ENCODE measurements at places on chromosomes 1 and 21.

DNA sequence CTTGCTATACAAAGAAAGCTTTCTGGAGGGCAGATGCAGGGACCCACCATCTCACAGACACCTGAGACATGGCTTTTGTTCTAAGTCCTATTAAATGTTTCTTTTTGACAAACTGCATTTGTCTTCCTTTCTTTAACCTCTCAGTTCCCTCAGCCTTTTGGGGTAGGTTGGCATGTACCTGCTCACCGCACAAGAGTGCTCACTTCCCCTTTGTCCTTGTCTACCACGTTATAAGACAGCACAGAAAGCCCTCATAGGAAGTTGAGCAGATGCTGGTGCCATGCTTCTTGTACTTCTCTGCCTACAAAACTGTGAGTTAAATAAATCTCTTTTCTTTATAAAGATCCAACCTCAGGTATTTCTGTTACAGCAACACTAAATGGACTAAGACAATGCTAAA lies 31.9 kb upstream of the RGS21 start:
- DNase-seq, result no peak

DNA sequence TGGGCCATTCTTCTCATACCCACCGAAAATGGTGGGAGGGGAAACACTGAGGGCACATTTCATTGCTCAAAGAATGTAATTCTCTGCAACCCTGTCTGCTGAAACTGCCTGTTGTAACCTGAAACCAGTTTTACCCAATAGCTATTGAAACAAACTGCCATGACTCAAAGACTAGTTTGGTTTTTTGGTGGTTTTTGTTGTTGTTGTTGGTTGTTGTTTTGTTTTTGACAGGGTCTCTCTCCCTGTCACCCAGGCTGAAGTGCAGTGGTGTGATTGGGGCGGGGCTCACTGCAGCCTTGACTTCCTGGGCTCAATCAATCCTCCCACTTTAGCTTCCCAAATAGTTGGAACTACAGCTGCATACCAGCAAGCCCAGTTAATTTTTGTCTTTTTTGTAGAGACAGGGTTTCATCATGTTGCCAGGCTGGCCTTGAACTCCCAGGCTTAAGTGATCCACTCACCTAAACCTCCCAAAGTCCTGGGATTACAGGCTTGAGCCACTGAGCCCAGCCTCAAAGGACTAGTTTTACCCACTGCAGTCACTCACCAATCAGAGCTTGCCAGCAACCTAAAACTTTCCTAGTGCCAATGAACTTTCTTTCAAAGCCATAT lies 2.1 kb upstream of the IPP start:
- DNase-seq, result no peak

DNA sequence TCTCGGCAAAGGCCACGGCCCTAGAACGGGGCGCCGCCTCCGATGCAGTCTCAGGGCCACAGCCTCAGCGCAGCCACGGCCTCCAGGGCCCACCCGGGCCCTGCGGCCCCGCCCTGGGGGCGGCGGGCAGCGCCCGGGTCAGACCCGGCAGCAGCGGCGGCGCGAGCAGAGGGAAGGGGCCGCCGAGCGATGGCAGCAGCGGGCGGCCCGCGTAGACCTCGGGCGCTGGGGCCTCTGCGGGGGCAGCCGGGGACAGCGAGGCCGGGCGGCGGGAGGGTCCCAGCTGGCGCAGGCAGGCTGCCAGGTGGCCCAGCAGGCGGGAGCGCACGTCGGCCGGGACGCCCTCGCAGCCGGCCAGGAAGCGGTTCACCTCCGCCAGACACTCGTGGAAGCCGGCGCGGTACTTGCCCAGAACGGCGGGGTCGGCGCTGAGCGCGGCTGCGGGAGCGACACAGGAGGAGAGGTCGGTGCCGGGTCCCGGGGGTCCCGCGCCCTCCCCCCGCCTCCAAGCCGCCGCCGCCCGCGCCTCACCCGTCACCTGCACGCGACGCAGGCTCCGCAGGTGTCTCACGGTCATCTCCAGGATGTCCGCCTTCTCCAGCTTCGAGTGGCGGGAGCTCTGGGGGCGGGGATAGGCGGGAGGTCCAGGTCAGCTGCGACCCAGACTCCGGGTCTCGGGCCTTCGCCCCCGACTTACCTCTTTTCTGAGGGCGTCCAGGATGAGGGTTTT lies 737 bp downstream of the HES4 start:
- peak; percentile 15 for DNase-seq

GRCh38 chr1:70387507-70387906 lies 23.6 kb upstream of the CTH start:
- DNase-seq, result no peak

DNA sequence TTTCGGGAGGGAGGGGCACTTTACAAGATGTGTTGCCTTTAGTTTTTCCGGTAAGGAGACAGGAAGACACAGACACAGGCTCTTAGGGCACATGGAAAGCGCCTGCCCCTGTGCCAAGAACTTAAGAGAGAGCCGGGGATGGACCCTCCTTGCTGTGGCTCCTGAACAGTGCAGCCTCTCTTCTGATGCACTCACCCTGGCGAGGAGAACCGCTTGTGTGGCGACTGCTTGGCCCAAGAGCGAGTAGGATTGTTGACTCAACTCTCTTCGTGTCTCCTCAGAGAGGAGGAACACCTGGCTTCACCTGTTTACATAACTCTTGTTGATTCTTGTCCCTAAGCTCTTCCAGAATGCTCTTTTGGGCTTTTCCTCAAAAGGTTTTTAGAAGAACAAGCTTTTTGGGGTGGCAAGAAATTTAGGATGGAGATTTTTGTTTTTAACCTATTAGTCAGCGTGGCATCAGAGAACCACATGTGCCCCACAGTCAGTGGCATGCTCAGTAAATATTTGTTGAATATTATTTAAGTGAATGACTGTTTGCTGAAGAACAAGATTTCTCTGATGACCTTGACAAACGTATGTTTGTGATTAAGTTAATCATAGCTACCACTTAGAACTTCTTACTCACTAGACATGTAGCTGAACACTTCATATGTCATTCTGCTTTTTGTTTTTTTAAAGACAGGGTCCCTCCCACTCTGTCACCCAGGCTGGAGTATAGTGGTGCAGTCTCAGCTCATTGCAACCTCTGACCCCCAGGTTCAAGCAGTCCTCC lies 60.6 kb downstream of the NFIA start:
- DNase-seq, result peak; percentile 66

- no peak for DNase-seq
These were observed 22.1 kb downstream of the BCAS2 start for GRCh38 chr1:114559356-114559755.

DNA sequence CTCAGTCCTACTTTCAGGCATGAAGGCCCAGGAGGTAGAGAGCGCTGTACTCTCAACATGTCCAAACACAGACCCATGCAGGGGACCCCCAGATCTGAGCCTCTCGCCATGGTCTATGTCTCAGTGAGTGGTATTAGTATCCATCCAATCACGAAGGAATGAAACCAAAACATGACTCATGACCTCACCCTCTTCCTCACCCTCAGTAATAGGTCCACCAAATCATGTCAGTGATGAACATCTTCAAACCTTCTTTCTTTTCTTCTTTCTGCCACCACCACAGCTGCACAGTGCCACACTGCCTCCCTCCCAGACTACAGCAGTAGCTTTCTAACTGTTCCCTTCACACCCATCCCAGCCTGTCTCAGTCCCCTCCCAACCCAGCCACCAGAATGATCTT lies 16.8 kb downstream of the C1orf116 start:
- DNase-seq, result no peak

DNA sequence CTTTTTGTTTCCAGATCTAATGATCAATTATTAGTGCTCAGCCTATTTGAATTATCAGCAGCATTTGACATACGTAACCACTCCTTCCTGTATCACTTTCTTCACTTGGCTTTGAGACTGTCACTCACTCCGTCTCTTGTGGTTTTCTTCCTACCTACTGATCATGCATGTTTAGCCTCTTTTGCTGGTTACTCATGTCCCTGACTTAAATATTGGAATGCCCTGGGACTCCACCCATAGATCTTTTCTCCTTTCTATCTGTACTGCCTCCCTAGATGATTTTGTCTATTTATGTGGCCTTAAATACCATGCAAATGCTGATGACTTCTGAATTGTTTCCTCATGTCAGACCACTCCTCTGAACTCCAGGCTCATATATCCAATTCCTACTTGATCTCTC lies 57.7 kb upstream of the PDE4B start:
- DNase-seq, result no peak

- no peak for DNase-seq
These were observed 14.6 kb upstream of the SLC2A1 start for GRCh38 chr1:42973286-42973685.

GRCh38 chr1:196650403-196650802 lies 1.4 kb upstream of the CFH start:
- DNase-seq, result no peak

All from NCI-H774 (cell line).